ENCODE measurements at places on chromosomes 5 and 9. TPM values are rescaled to one million over a fixed set of nuclear protein-coding genes. Genes with fewer than 3 reads are reported as not detected.

The PCDHGB5 gene
- total RNA-seq = 23.3 TPM

DNA sequence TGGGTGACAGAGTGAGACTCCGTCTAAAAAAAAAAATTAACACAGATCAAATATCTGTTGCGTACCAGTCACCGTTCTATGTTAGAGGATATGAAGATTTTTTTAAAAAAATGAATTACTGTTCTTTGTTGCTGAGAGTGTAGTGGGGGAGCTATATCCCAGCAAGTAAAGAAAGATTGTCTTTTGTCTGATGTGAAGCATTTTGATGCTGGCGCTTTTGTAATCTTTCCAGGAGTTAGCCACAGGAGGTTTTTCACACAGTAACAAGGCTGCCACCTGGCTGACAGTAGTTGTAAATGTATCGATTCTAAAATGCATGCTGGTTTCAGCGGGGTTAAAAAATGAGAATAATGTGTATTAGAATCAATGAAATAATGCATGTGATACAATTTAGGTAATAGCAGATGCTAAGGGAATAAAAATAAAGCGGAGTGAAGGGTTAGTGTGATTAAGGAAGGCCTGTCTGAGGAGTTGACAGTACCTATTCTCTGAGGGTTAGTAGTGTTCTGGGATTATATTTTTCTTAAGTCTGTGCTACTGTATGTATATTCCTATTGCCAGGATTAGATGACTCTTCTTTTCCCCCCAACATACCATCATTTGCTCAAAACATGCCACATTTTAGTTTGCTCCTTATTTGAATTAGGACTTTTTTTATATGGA, 3.4 kb downstream of the LMNB1 start:
- no peaks in the 10 kb centered on the region for H3K36me3 ChIP-seq
- H3K27ac ChIP-seq = no peak overlapping the region
- H3K4me3 ChIP-seq = no peak overlapping the region
- no peaks in the 10 kb centered on the region for H3K27me3 ChIP-seq

- H3K27ac ChIP-seq = peak overlapping the region; percentile 61
- H3K36me3 ChIP-seq = no peaks in the 10 kb centered on the region
- peaks cover under 1% of the 10 kb centered on the region for H3K27me3 ChIP-seq
- DNase-seq = no peak
- no peak overlapping the region for H3K4me3 ChIP-seq
- no peaks in the 10 kb centered on the region for H3K4me1 ChIP-seq
Observed at GRCh38 chr9:76298521-76299144, 95.6 kb downstream of the RFK start.

The EDIL3 gene
- total RNA-seq = 17.1 TPM

GRCh38 chr5:53434541-53434940, 45.9 kb upstream of the FST start:
- H3K36me3 ChIP-seq = no peaks in the 10 kb centered on the region
- DNase-seq = no peak
- H3K4me1 ChIP-seq = peaks cover 5% of the 10 kb centered on the region
- no peak overlapping the region for H3K27ac ChIP-seq

DNA sequence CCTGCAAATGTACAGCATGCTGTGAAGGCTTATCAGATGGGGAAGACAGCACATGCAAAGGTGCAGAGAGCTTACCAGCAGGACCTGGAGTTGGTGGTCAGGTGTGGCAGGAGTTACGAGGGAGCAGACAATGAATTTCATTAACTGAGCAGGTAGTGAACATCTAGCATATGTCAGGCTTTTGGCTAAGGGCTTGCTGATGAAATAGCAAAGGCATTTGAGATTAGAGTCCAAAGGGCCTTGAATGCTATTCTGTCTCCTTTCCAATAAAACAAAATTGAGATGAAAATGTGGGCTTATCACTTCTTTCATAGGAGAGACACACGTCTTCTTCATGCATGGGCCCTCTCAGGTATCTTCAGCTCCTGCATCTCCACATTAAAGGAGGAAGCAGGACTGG, 36.6 kb upstream of the PPARGC1B start:
- no peaks in the 10 kb centered on the region for H3K27me3 ChIP-seq
- no peaks in the 10 kb centered on the region for H3K36me3 ChIP-seq
- no peak overlapping the region for H3K4me3 ChIP-seq

GRCh38 chr9:79378107-79378506, 193.7 kb upstream of the TLE4 start:
- no peaks in the 10 kb centered on the region for H3K27me3 ChIP-seq
- H3K36me3 ChIP-seq = no peaks in the 10 kb centered on the region
- no peaks in the 10 kb centered on the region for H3K4me1 ChIP-seq
- H3K27ac ChIP-seq = no peak overlapping the region

The COX7C gene
- total RNA-seq = 479 TPM

- no peaks in the 10 kb centered on the region for H3K36me3 ChIP-seq
- DNase-seq = no peak
- no peak overlapping the region for H3K4me3 ChIP-seq
- H3K27me3 ChIP-seq = no peaks in the 10 kb centered on the region
Observed at GRCh38 chr5:154412316-154412715, 33.5 kb upstream of the SAP30L start.

- no peaks in the 10 kb centered on the region for H3K36me3 ChIP-seq
- H3K4me3 ChIP-seq = no peak overlapping the region
- peaks cover 33% of the 10 kb centered on the region for H3K4me1 ChIP-seq
Observed at GRCh38 chr5:135400866-135401265, 1.8 kb upstream of the MACROH2A1 start.

All from transverse colon (tissue), 4 donors.